ENCODE measurements at places on chromosomes 4 and X. TPM values are rescaled to one million over a fixed set of nuclear protein-coding genes. Genes with fewer than 3 reads are reported as not detected.
A peak's percentile ranks its signal among the peaks of the same experiment; 100 is the strongest.

- no peak for DNase-seq
Observed at GRCh38 chr4:26819478-26820095, 41.1 kb upstream of the STIM2 start.

Gene GAGE12J
- not detected for total RNA-seq

Gene AWAT2
- not detected for total RNA-seq

Gene MAGEA4
- total RNA-seq, result not detected

DNA sequence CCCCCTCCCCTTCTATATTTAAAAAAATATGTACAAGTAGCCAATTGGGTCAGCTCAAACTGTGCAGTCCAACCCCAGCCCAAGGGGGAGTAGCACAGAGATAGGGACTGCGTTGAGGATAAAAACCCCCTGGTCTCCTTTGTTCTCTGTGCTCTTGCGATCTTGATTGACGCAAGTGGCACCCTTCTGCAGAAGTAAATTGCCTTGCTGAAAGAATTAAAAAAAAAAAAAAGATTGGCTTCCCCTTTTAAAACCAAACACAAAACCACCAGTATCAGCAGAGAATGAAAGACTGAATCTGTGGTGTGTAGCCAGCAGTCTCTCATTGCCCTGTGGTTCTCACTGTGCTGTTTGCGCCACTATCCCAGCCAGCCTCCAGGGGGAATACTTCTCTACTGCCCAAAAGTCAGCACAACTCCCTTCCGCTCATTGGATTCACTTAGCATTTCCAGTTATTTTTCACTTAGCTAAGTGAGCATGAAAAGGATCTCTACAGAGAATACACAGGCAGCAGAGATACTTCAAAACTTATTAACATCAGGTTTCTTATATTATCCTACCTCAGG is 29.7 kb downstream of the MANBA start:
- no peak for DNase-seq

- DNase-seq, result no peak
Observed at GRCh38 chr4:18676526-18676915, 655.0 kb upstream of the LCORL start.

DNA sequence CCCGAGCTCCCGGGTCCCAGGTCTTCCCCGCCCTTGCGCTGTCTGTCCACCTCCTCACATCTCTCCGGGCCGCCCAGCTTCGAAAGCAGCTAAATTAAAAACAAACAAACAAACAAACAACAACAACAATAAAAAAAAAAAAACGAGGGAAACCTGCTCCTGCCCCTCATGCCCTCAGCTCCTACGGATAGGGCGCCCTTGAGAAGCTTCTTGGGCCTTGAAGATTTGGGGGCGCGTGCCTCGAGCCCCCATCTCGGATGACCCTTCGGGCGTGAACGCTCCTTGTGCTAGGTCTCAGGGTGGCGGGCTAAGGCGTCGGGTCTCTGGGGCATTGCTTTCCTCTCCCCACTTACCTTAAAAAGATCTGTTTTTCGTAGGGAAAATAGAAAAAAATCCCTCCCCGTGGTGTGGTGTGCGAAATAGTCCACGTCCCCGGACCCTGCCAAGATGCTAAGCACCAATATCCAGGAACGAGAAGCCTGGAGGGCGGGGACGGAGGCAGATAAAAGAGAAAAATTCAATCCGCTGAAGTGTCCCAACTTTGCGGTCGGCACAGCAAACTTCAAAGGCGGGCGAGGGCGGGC is 603 bp downstream of the NDNF start:
- no peak for DNase-seq

DNA sequence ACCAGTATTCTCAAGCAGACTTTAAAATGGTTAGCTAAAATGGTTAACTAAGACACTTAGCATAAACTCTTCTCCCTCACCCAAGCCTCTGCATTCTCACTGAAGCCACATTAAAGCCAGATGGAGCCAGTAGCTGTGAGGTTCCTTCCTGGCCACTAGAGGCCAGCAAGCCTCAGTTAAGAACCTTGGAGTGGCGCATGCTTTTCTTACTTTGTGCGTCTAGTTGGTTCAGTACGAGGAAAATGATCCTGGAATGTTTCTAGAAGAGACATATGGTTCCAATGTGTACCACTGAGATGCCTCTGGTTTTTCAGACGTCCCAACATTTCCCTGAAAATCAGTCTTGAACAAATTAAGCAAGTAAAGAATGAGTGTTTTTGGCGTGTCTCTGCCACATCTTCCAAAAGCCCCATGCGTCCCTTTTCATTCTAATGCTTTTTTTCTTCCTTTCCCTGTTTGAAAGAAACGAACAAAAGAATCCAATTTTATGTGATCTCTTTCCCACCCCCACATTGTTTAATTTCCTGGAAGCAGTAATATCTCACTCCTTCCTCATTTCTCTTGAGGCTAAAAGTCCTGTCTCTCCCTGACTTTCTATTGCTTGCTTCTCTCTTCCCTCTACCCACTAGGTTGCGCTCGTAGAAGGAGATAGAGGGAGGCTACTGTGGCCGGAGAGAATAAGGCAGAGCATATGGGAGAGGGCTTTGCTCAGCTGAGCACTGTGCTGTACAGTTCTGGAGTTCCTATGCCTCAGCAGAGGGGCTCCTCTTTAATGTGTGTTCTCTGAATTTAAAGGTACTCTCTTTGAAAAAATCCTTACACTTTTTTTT is 82.9 kb upstream of the TAB3 start:
- DNase-seq, result no peak

DNA sequence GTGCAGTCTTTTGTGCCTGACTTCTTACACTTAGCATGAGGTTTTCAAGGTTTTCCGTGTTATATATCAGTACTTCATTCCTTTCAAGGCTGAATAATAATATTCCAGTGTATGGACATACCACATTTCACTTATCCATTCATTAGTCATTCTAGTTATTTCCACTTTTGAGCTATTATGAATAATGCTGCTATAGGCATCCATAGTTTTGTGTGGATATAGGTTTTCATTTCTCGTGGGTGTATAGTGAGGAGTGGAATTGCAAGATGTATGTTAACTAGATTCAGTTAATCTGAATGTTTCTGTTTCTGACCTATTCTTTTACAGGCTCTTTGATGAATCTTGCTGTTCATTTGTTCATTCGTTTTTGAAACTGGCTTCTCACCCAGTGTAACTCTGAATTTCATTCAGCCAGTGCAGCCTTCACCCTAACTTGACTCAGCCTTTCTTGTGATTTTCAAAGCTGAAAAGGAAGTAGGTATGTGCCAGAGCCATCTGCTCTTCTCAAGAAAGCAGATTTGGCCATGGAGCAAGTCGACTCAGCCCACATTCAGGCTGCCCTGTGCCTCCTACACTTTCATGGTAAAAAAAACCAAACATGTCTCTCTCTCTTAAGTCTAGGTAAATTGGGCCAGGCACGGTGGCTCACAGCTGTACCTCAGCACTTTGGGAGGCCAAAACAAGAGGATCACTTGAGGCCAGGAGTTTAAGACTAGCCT is 56.3 kb upstream of the NOCT start:
- no peak for DNase-seq

DNA sequence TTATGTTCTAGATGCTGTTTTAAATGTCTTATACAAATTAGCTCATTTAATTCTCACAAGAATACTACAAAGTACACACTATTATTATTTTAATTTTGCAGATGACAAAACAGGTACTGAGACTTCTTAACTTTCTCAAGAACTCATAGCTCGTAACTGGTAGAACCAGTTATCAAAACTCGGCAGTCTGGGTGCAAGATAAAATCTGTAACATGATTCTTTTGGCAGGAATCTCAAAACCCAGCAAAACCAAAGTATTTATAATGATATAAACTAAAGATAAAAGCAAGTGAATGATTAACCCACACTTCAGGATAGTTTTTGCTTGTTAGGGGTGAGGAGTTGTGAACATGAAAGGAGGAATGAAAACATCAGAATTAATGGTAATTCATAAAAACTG is 27.6 kb downstream of the CLNK start:
- DNase-seq, result peak; percentile 79

Gene NR0B1
- not detected for total RNA-seq

DNA sequence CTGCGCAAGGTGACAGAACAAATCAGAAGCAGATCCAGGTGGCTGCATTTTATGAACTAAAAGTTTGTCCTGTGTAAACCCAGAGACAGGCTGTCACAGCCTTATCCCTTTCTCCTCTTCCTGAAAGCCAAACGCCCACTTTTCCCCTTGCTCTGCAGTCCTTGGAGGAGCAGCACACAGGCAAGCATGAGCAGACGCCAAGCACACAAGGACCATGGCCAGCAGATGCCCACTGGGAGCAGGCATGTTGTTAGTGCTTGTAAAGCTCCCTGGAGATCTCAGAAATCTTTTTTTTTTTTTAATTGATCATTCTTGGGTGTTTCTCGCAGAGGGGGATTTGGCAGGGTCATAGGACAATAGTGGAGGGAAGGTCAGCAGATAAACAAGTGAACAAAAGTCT is 11.5 kb upstream of the HOPX start:
- no peak for DNase-seq

- no peak for DNase-seq
Observed at GRCh38 chrX:130082244-130083106, 27.8 kb downstream of the ELF4 start.

GRCh38 chrX:141941234-141941633 is 37.5 kb downstream of the MAGEC1 start:
- DNase-seq, result no peak

DNA sequence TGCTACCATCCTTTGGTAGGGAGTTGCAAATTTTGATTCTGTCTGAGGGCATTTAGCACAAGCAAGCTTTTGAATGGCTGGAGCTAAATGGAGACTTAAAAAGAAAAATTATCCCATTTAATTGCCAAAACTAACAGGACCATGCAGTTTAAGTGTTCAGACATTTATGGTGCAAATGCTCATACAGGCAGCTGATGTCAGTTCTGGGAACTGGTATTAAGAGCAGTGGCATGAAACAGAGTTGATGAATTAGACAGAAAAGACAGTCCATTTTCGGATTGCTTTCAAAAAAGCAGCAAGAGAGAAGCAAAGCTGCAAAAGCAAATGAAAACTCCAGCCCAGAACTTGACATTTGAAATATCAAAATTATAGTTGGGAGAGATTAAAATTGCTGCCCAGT is 1.3 kb downstream of the SCRG1 start:
- DNase-seq, result no peak

GRCh38 chrX:41580423-41581064 is 108.2 kb upstream of the GPR34 start:
- DNase-seq, result no peak

Gene NPY2R
- total RNA-seq, result not detected
